ENCODE measurements at places on chromosomes 12 and 14.

DNA sequence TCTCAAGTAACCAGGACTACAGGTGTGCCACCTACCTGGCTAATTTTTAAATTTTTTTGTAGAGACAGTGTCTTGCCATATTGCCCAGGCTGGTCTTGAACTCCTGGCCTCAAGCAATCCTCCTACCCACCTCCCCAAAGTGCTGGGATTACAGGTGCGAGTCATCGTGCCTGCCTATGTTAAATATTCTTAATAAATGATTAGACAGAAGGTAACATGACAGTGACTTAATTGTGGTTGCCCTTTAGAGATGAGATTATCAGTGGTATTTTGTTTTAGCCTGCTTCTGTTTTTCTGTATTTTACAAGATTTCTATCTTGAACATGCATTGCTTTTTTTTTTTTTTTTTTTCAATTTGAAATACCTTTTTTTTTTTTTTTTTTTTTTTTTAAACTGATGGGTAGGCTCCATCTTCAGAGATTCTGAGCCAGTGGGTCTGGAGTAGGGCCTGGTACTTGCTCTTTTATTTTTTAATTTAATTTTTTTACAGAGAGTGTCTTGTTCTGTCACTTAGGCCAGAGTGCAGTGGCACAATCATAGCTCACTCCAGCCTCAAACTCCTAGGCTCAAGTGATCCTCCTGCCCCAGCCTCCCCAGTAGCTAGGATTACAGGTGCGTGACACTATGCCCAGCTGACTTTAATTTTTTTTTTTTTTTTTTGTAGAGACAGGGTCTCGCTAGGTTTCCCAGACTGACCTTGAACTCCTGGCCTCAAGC lies 88.4 kb downstream of the BORCS5 start:
- DNase-seq: no peak

GRCh38 chr12:88854260-88854659 lies 274.0 kb upstream of the KITLG start:
- DNase-seq: no peak

GRCh38 chr12:131903270-131904255 lies 9.1 kb downstream of the ULK1 start:
- no peak for DNase-seq

DNA sequence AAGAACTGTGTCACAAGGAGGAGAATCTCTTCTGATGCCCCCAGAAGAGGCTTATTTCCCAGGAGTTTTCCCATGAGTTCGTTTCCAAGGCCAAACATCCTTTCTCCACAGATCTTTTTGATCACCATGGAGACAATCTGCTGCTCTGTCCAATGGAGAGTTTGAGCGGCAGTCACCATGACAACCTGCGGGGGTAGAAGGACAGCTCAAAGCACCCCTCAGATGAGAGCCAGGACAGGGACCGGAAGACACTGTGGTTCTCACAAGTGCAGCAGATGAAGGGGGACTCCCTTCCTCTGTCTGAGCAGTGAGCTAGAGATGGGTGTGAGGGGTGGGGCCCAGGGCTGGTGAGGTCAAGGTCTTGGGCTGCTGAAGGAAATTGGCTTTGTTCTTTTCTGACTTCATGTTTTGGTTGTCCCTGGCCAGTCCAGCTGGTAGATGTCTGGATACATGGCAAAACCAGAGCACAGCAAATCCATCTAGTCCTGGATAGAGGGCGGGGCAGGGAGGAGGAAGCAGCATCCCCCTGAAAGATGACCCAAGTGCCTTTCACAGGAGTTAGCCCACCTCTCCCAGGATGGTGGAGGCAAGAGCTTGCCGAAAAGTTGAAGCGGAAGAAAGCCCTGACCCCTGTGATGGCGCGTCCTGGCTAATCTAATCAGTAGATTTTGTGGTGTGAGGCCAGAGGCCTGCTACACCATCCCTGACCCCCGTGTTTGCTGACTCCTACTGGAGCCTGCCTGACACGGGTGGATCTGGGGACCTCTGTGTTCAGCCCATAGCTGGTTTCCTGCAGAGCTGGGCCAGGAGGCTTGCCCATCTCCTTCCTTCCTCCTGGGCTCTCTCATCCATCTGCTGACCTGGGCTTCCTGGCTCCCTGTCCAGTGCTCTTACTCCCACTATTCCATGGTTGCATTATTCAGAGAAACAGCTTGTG lies 24.4 kb downstream of the DHRS2 start:
- DNase-seq: no peak

DNA sequence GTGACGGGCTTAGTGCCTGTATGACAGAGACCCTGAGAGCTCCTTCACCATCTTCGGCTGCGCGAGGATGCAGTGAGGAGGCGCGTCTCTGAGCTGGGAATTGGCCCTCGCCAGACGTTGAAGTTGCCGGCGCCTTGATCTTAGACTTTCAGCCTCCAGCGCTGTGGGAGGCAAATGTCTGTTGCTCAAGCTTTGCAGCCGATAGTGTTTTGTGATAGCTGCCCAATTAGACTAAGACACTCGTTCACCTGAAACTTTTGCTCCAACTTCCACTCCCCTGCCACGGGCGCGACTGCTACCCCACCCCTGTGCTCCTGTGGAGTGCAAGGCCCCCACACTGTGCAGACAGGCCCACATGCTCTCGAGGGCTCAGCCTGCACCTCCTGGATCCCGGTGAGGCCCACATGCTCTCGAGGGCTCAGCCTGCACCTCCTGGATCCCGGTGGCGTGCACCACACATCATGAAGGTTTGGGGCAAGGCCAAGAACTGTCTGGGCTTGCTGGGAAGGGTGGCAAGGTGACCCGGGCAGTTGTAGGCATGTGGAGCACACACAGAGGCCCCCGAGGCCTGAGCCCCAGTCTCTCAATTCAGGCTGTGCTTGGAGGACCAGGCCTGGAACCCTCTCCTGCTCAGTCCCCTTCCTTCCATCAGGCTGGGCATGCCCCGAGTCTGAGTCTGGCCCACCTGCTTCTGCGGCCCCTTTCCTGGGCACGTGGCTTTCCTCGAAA lies 324.6 kb downstream of the TMEM121 start:
- DNase-seq: no peak

GRCh38 chr12:123942238-123942653 lies 30.4 kb downstream of the CCDC92 start:
- DNase-seq: no peak

GRCh38 chr12:47033081-47033480 lies 46.3 kb upstream of the PCED1B start:
- DNase-seq: no peak

- no peak for DNase-seq
These were observed 2.9 kb downstream of the KRT8 start for GRCh38 chr12:52901715-52902541.

DNA sequence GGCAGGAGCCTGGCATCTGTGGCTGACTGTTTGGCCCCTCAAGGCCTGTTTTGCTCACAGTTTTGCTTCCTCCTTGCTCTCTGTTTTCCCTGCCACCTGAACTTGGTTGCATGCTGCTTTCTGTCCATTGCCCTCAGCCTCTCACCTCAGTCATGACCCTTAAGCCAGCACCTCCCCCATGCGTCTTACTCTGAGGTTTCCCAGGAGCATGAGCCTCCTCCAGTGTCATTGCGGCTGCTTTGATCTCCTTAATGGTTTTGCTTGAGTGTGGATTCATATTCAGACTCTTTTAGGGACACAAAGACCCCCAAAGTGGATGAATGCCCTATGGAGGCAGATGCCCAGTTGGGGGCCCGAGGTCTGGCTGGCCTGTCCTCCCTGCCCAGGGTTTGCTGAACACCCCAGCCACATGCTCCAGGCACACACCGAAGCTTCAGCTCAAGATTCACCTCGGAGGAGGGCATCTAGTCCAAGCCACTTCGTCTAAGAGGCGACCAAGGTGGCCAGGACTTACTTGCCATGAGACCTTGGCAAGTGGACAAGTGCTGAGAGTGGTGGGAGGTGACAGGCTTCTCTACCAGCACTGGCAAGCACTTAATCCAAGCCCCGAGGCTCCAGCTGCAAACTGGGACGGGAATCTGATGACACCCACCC lies 95.4 kb upstream of the DIO3 start:
- DNase-seq: peak; percentile 21

GRCh38 chr14:75286313-75286712 lies 7.7 kb downstream of the FOS start:
- DNase-seq: no peak

GRCh38 chr14:69629225-69630127 lies 18.1 kb downstream of the SUSD6 start:
- DNase-seq: no peak

- DNase-seq: no peak
These were observed 2.0 kb upstream of the STON2 start for GRCh38 chr14:81402123-81402495.

GRCh38 chr12:106022568-106023012 lies 116.2 kb downstream of the NUAK1 start:
- no peak for DNase-seq

- no peak for DNase-seq
These were observed 76.4 kb upstream of the BCAT1 start for GRCh38 chr12:25025260-25025659.

- no peak for DNase-seq
These were observed 144.3 kb downstream of the BCL11B start for GRCh38 chr14:99127651-99128167.

DNA sequence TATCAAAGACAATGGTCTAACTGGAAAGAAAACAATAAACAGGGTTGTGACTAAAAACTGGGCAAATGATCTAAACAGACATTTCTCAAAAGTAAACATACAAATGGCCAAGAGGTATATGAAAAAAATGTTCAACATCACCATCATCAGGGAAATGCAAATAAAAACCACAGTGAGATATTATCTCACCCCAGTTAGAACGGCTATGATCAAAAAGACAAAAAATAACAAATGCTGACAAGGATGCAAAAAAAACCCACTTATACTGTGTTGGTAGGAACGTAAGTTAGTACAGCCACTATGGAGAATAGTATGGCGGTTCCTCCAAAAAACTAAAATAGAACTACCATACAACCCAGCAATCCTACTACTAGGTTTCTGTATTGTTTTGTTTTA lies 470.1 kb downstream of the RGS6 start:
- no peak for DNase-seq

- DNase-seq: no peak
These were observed 34.9 kb downstream of the PLEKHD1 start for GRCh38 chr14:69519204-69520100.

DNA sequence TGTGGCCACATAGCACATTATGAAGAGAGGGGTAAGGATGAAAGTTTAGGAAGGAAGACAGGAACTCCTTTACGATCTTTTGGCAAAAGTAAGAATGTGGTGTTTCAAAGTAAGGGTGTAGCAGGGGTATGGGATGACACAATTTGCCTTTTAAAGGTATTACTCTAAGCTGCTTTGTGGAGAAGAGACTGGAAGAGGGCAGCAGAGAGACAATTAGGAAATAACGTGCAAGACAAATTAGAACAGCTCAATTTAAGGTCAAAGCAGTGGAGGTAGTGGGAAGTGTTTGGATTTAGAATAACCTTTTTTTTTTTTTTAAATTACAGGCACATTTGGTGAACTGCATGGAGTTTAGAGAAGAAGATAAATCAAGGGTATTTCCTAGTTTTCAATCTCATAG lies 342.6 kb downstream of the NOVA1 start:
- DNase-seq: no peak

DNA sequence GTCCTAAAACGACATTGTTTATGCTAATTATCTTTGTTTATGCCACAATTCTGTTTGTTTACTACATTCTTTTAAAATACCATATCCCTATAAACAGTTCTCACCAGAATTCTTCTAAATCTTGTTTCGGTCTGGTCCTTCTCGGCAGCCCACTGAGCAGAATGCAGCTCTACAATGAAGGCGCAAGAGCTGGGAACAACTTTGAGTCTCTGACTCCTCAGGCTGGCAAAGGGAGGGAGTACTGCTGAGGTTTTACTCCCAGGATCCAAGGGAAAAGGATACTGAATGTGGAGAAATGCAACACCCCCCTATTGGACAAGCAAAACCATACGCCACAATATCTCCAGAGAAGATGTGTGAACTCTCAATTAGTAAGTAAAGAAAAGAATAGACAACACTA lies 5.4 kb downstream of the SOX5 start:
- no peak for DNase-seq

DNA sequence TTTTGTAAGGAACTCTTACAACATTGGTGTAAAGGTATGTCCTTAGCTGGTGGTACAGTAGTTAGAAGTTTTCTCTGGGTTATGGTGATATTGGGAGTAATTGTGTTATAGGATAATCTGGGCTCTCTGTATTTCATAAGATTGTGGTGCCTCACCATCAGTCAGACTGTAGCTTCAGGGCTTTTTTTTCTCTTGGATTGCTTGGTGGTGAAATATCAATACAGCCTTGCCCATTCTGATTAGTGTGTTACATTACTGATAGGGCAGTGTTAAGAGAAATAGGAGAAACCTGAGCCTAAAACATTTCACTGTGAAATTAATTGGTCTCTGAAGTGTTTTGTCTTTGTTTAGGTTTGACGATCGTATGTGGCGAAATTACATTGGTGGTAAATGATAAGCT lies 71.0 kb downstream of the RCOR1 start:
- DNase-seq: no peak

DNA sequence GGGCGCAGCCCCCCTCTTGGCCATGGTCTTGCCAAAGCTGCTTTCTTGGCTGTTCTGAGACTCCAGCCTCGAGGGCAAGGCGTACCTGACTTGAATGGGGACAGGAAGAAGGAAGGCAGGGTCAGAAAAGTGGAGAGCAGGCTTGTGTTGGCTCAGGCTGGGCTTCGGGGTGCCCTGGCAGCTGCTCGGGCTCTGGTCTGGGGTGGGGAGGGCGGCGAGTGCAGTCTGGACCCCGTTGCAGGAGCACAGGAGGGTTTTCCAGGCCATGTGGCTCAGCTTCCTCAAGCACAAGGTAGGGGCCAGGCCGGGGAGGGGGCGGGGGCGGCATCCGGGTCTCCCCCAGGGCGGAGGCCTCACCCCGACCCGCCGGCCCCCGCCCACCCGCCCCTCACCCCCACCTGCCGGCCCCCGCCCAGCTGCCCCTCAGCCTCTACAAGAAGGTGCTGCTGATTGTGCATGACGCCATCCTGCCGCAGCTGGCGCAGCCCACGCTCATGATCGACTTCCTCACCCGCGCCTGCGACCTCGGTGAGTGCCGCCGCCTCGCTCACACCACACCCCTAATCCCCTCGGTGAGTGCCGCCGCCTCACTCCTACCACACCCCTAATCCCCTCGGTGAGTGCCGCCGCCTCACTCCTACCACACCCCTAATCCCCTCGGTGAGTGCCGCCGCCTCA lies 4.2 kb downstream of the NOC4L start:
- DNase-seq: no peak

DNA sequence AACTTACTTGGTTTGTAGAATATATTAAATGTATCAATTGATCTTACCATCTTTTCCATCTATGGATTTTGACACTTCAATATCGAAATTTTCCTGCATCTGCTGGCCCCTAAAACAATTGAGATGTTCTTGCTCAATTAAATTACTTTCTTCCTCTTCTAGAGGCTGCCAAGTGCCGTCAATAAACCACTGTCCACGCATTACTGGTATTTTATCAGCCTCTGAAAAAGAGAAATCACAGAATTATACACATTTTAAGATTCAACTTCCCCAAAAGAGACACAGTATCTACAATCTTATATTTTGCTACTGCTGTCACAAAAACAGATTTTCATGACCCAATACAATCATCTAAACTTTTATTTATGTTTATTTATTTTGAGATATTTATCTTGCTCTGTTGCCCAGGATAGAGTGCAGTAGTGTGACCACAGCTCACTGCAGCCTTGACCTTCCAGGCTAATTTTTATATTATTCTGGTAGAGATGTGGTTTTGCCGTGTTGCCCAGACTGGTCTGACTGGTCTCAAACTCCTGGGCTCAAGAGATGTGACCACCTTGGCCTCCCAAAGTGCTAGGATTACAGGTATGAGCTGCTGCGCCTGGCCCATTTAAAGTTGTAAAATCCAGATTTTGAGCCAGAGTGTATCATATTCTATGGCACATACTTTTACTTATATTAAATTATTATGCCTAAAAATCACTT lies 49.3 kb downstream of the DDHD1 start:
- no peak for DNase-seq

- no peak for DNase-seq
These were observed 1.3 kb upstream of the KCNH5 start for GRCh38 chr14:63046339-63047268.
